ENCODE measurements at places on chromosomes 3 and 15.

- DNase-seq, result no peak
Observed at GRCh38 chr3:4841225-4841624, 138.0 kb upstream of the BHLHE40 start.

DNA sequence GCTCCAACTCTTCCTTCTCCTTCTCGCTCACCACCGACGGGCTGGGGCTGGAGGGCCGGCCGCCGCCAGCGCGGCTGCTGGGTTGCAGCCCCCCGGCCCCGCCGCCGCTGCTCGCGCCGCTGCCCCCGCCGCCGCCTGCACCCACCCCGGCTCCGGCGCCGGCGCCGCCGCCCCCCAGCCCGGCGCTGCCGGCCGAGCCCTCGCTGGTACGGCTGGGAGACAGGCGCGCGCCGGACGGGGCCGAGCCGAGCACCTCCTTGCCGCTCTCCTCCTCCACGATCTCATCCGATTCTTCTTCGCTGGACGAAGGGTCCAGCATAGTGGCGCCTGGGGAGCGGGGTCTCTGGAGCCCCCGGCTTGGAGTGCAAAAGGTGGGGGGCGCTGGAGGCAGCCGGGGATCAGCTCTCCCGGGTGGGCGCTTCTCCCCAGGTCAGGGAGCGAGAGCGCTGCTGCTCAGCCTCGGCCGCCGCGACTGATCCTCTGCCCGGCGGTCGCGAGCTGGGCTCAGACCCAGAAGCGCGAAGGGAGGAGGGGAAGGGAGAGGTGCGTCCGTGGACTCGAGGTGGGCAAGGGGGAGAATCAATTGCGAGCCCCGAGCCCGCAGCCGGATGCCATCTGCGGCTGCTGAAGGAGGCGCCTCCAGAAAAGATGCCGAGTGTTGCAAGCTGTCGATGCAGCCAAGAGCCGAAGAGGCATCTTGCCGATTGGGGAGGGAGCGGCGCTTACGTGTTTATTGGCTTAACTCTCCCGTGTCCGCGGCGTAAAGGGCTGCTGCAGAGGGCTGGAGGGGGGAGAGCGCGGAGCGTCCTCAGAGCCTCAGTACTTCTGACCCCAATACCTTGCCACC lies at the start of gene CADPS:
Gene CADPS, minus strand, starts transcription at position 706 of the 847 bp plus-strand sequence. Its CDS starts 387 bp downstream, at position 319.
- DNase-seq, result no peak

GRCh38 chr3:105653868-105654267 lies 214.9 kb downstream of the CBLB start:
- DNase-seq, result no peak

GRCh38 chr15:68278595-68279405 lies 1.3 kb downstream of the FEM1B start:
- DNase-seq, result no peak

DNA sequence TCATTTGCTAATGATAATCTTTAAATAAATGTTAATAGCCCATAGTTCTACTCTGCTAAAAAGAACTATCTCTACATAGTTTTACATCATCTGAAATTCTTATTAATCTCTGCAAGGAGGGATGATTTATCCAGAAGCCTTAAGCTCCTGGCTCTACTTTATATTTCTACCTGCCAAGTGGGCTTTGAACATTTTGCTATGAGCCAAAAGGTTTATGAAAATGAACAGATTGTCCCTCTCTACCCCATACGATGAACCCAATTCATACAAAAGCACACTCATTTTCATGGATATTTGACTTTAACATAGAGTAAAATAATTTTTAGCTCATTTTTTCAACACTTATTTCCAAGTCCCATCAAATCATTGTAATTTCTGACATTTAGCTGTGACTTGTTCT lies 611.0 kb downstream of the NSUN3 start:
- DNase-seq, result no peak

- no peak for DNase-seq
Observed at GRCh38 chr3:59818033-59818918, 768.5 kb upstream of the CFAP20DC start.

DNA sequence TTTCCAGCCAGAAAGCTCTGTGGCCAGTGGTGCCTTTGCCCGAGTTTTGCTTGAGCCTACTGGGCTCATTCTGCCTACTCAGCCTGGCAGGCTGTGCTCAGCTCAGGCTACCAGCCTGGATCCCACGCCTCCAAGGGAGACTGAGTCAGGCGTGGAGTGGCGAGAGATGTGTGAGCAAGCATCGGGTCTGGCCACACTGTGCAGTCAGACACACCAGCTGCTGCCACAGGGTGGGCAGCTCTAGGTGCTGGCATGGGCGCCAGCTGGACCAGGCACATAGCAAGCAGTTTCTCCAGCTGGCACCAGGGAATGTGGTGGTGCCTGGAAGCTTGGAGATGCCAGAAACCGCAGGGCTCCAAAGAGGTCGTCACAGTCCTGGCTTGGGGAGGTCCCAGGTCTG lies 498.5 kb upstream of the CNTN4 start:
- no peak for DNase-seq

DNA sequence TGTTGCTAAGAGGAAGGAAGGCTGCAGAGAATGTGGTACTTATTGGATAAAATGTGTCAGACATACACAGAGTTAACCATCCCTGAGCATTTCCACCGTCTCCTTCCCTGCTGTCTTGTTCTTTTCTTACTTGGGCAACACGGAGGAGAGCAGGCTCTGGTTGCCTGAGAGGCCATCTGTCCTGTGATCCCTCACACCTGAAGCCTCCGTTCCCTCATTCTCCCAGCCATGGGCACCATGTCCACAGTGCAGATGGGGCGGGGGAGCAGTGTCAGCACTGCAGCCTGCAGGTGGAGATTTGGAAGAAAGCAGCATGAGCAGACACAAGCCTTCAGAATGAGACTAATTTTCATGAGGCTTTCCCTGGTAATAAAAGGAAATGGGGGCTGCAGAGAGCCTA lies 133.7 kb downstream of the CHCHD6 start:
- no peak for DNase-seq

- DNase-seq, result no peak
Observed at GRCh38 chr3:27749643-27750042, 27.5 kb upstream of the EOMES start.

DNA sequence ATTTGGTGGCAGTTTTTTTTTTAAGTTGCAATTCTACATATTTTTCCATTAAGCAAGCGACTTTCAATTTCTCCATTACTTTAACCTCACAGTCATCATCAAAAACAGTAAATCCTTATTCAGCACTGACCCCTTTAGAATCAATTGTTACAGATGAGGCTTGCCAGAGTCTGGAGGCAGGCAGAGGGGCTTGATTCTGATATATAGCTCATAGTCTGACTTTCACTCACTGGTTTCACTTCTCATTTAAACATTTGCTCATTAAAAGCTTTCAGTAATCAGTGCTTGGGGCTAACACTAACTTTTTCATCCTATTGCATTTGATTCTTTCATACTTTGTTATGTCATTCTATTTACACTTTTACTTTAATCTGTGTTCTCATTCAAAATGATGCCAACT lies 88.4 kb downstream of the PYDC2 start:
- DNase-seq, result no peak

GRCh38 chr3:63231643-63232042 lies 46.5 kb upstream of the SYNPR start:
- DNase-seq, result no peak

GRCh38 chr15:68571582-68571981 lies 7.2 kb upstream of the CORO2B start:
- DNase-seq, result no peak

- peak; percentile 19 for DNase-seq
Observed at GRCh38 chr3:39101022-39101689, 6.3 kb downstream of the GORASP1 start.

GRCh38 chr15:80403712-80404056 lies 498 bp upstream of the ARNT2 start:
- DNase-seq, result no peak

GRCh38 chr15:67097930-67098740 lies 32.7 kb downstream of the SMAD3 start:
- DNase-seq, result no peak

DNA sequence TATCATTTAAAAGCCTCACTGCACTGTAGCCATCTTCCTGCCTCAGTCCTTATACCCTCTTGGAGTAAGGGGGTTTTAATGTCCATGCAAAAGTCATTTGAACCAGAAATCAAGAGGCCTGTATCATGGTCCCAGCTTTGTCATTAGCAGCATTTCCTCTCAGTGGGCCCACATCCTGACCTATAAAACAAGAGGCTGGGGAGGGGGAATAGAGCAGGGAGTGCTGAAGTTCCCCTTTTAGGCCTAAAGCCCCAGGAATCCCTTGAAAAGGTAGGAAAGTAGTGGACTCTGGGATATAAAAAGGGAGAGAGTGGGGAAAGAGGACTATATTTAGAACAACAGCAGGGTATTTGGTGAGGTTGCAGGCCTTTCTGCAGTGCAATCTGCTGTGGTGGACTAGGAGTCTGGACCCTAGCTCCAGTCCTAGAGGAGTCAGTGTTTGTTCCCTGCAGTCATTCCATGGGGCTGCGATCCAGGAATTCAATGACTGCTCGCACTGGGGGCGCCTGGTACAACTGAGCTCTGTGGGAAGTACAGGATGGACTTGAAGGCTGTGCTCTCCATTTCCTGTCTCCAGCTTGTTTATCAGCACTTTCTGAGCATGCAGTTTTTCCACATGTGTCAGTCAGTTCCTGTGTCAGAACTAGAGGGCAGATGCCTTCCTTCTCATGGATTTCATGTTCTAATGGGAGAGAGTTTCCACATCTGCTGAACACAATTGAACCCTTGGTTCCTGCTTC lies 46.8 kb downstream of the PDHB start:
- no peak for DNase-seq

DNA sequence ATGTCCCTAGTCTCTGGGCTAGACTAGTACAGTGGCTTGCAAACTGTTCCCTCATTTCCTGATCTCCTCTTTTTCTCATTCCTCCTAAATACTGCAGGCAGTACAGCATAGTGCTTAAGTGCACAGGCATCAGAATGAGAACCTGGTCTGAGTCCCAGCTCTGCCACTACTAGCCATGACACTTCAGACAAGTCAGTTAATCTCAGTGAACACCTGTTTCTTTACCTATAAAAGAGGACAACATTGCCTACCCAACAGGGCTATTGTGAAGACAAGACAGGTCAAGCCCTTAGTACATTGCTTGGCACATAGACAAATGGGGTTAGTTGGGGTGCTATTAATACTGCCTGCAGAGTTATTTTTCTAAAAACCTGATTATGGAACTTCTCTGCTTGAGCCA lies 113.3 kb downstream of the RYR3 start:
- no peak for DNase-seq

GRCh38 chr3:112531358-112531781 lies 30.4 kb downstream of the ATG3 start:
- no peak for DNase-seq

- DNase-seq, result no peak
Observed at GRCh38 chr15:43529141-43529540, 11.7 kb downstream of the MAP1A start.

DNA sequence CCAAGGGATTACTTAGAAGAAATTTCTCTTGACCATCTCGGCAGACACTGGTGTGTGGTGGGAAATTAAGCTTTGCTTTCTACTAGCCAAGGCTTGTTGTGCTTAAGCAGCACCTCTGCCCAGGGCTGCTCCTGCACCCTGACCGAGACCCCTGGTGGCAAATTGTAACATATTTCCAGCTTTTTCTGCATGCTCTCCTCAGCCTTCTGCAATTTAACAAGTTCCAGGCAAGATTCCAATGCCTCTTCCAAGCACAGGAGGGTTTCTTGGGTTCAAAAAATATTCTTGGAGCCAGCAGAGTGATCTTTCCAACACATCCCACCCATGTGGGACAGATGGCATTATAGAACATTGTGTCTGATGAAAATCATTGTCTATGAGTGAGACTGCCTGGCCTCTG lies 210.5 kb downstream of the CLSTN2 start:
- no peak for DNase-seq

- DNase-seq, result no peak
Observed at GRCh38 chr3:70614111-70614510, 301.7 kb upstream of the MDFIC2 start.

DNA sequence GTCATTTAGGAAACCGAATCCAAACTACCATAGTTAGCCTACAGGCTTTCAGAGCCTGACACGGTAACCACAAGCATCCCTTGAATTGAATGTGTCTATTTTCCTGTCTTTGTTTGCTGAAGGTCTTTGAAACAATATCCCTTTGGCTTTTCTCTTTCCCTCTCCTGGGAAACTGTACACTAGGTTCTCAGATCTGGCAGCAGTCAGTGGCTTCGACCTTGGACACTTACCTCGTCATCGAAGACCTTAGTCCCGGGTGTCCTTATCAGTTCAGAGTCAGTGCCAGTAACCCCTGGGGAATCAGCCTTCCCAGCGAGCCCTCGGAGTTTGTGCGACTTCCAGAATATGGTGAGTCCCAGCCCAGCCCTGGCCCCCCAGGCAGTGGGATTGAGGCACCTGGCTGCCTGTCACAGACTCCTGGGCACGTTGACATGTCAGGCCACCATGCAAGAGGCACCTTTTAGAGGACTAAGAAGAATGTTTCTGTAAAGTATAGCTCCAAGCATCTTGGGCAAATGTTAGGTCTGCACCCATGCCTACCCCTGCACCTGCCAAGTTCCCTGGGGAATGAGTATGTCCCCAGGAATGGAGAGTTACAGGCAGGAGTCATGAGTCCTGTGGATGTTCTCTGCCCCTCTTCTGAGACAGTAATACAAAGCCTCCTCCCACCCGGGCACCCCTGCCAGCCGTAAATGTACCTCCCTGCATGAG lies 30.4 kb upstream of the UMPS start:
- DNase-seq, result no peak

DNA sequence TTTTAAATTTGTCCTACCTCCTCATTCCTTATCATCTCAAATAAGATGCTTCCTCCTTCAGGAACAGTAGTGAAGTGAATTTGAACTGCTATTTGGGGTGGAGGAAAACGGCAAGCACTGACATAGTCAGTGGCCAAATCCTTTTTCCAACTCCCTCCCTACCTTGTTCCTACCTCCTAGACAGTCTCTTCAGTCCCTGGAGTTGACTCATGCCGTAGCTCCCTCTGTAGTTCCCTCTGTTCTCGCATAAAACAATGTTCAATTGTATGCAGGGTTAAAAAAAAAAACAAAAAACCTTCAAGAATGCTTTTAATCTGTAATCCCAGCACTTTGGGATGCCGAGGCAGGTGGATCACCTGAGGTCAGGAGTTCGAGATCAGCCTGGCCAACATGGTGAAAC lies 1.4 kb downstream of the UBR1 start:
- DNase-seq, result no peak

GRCh38 chr3:127043731-127044510 lies 61.0 kb downstream of the PLXNA1 start:
- DNase-seq, result no peak

- DNase-seq, result no peak
Observed at GRCh38 chr15:65177901-65178300, 7.2 kb downstream of the CLPX start.

DNA sequence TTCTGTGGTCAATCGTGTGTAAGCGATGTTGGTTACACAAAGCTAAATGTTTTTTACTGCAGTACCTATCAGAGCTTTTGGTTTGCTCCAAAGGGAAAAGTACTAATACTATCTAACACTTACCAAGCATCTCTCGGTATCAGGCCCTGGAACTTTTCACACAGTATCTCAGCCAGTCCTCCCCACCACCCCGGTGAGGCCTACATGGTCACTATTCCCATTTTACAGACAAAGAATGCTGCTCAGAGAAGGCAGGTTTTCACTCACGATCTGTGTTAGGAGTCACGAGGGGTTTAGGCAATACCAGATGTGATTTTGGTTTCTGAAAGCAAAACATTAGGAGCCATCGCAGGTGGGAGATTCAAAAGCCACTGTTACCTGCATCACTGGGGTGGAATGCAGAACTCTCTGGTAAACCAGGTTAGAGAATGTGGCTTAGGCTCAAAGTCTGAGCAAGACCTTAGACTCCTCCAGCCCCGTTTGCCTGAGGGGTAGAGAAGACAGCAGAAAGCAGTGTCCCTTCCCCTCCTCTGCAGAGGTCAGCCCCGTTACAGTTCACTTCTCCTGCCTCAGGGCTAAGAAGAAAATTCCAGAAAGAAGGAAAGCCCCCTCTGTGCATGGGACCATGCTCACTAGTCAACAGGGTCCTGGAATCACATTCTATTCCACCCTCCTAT lies 57.2 kb downstream of the XXYLT1 start:
- DNase-seq, result no peak

Data from activated CD8-positive, alpha-beta memory T cell treated with anti-CD3 and anti-CD28 coated beads for 1 hour (primary cell).